ENCODE measurements at places on chromosomes 16 and 17.
A peak's percentile ranks its signal among the peaks of the same experiment; 100 is the strongest.

- no peak for DNase-seq
These were observed 31.4 kb upstream of the ADCY7 start for GRCh38 chr16:50234771-50235556.

DNA sequence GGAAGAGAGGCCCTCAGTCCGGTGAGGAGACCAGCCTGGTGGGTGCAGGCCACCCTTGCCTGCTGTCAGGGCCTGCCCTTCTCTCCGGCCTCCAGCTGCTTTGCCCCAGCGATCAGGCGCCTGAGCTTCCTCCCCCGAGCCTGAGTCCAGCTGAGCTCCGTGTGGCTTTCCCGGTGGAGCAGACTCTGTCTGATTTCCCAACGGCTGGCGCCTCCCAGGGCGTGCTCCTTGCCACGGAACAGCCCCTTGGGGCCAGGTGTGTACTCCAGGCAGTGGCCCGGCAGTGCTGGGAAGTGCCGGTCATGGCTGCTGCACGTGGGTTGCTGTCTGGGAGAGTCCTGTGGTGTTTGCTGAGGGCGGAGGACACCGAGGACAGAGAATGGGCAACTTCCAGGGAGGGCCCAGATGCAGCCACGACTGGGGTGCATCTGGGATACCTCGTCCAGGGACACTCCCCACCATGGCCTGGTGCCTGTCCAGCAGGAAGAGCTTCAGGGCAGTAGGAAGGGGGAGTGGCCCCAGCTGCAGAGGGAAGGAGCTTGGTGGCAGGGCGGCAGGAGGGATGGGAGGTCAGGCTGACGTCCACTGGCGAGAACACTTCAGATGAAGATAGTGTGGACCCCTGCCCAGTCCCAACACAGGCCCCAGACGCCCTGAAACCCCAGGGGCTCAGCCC lies 22.5 kb downstream of the METRNL start:
- DNase-seq = no peak

- DNase-seq = no peak
These were observed 47.6 kb downstream of the MYH13 start for GRCh38 chr17:10325031-10325695.

DNA sequence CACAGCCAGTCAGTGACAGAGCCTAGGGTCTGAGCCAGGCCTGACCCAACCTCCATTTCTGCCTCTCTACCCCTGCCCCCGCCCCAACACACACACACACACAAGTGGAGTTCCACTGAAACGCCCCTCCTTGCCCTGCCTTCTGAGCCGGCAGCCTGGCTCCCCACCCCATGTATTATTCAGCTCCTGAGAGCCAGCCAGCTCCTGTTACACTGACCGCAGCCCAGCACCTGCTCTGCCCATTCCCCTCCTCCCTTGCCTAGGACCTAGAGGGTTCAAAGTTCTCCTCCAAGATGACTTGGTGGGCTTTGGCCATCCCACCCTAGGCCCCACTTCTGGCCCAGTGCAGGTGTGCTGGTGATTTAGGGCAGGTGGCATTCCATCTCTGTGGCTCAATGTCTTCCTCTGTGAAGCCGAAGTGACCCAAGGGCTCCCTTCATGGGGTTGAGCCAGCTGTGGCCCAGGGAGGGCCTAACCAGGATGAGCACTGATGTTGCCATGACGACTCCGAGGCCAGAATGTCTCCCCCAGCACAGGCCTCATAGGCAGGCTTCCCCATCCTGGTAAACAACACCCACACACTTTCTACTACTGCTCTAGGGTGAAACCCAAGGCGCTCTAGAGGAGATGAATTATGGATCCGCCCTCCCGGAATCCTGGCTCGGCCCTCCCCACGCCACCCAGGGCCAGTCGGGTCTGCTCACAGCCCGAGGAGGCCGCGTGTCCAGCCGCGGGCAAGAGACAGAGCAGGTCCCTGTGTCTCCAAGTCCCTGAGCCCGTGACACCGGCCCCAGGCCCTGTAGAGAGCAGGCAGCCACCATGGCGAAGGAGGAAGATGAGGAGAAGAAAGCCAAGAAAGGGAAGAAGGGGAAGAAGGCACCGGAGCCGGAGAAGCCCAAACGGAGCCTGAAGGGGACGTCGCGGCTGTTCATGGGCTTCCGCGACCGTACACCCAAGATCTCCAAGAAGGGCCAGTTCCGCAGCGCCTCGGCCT lies 9.7 kb downstream of the MYO15A start:
- DNase-seq = no peak

- DNase-seq = no peak
These were observed 744 bp upstream of the PLXDC1 start for GRCh38 chr17:39151943-39152818.

DNA sequence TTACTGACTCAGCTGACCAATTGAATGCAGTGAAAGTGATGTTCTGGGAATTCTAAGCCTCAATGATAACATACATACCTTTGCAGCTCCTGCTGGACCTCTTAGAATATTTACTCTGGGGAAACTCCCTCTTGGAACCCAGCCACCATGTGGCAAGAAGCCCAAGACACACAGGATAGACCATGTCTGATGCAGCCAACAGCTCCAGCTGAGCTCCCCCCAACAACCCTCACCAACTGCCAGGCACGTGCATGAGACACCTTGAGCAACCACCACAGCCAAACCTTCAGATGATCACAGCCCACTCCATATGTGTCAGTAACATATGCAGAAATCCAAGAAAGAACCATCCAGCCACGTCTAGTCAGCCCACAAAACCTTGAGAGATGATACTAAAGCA lies 53.0 kb downstream of the XYLT1 start:
- no peak for DNase-seq

DNA sequence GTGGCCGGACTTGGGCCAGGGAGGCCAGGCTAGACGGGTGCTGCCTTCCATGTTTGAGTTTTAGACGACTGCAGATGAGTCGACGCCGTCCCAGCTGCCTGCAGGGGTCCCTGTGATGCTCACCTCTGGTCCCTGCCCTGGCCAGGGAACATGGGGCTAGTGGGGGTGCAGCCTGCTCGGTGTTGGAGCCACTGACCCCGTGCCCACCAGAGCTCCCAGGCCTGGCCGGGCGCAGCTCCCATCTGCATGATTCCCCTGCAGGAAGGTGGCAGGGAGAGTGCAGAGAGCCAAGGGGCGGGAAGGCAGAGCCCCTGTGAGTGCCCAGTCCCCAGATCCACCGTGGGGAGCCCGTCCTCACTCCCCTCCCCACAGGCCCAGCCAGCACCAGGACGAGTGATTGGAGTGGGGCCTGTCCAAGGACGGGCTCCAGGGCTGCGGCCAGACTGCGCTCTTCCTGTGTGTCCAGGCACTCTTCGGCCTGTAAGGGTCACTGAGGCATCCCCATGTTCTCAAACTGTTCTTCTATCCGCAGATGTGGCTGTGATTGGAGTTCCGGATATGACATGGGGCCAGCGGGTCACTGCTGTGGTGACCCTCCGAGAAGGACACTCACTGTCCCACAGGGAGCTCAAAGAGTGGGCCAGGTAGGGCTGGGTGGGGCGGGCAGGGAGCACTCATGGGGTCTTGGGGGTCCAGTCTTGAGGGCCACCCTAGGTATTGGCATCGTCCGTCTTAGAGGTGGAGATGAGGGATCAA lies 26.0 kb upstream of the CDH15 start:
- DNase-seq = no peak

GRCh38 chr16:56263711-56264608 lies 72.7 kb downstream of the GNAO1 start:
- no peak for DNase-seq

GRCh38 chr17:75875182-75875939 lies 3.0 kb downstream of the TRIM47 start:
- no peak for DNase-seq

DNA sequence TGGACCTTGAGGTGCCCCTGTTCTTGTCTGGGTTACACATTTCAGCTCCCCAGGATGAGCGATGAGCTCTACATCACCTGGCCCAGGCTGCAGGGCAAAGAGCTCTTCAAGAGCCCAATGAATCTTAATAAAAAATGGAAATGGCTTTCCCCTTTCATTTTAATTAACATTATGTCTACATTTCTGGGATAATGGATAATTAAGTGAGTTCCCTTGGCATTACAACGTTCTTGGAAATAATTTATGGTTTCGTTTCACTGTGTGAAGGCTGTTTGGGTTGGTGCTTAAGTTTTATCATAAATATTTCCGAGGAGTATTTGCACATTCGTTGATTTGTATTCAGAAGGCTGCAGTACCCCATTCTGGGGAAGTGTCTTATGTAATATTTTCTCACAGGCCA lies 678.3 kb upstream of the EEF2KMT start:
- DNase-seq = no peak

DNA sequence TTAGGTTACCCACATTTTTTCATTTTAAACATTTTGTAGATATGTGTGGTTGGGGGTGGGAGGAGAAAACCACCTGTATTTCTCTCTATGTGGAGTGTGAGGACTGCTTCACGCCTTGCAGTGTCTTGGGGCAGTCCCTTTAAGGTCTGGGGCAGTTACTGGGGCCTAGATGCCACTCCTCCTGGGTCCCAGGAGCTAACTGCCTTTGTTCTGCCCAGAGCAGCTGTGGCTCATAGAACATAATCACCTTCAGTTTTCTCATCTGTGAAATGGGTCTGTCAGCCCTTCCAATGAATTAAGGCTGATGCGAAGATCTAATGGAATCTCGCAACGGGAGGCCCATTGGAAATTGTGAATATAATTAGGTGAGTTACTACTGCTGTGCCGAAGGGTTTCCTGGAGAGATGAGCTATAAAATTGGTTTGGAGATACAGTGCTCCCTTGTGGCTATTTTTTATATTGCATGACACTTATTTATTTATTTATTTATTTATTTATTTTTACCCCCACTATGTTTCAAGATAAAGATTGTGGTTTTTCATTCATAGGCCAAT lies 22.9 kb downstream of the DHRS7C start:
- no peak for DNase-seq

- DNase-seq = no peak
These were observed 31.5 kb downstream of the TADA2A start for GRCh38 chr17:37438141-37438540.

DNA sequence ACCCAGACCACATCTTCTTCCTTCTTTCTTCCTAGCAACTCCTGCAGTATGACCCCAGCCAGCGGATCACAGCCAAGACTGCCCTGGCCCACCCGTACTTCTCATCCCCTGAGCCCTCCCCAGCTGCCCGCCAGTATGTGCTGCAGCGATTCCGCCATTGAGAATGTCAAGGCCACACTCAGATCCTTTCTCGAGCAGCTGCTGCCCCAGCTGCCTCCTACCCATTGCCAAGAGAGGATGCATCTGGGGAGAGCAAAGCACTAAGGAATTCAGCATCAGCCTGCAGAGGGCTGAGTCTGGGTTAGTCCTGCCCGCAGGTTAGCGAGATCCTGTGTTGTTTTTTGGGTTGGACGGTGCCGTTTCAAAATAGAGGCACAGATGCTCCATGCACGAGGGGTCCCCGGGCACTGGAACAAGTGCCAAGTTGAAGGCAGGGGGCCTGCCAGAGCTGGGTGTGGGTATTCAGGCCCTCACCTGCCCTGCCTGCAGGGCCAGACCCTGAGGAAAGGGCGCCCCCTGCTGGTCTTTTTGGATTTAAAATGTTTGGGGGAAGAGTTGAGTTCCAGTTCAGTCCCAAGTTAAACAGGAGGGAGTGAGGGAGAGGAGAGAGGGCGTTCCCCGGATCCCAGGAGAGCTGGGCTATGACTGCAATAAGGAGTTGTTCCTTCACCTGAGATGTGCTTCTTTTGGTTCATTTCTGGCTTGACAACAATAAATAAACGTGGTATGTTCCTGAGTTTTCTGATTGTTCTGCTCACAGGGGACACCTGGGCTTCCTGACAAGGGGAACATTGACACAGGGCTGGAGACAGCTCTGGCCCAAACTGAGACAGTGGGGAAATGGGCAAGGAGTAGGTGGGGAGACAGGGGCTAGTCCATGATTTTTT lies 4.9 kb downstream of the CDK3 start:
- peak; percentile 63 for DNase-seq

DNA sequence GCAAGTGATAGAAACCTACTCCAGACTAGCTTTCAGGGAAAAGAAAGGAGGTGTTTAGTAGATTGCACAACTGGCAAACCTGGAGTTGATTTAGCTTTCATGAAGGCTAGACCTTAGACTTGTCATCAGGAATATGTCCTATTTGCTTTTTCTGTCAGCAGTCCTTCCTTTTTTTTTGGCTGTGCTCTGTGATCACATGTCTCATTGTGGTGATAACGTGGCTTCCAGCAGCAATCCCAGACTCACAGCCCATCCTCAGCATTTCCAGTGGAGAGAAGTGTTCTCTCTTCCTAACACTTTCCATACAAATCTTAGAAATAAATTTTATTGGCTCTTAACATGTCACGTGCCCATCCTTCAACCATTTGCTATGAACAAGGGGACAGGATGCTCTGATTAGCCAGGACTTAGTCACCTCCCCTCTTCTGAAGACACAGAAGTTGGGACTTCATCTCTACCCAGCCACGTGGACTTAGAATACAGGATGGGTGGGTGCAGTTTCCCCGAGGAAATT lies 74.7 kb downstream of the CDH13 start:
- no peak for DNase-seq

- DNase-seq = no peak
These were observed 25.0 kb upstream of the GNG13 start for GRCh38 chr16:825341-826061.
